ENCODE measurements at places on chromosomes 6 and 20.

DNA sequence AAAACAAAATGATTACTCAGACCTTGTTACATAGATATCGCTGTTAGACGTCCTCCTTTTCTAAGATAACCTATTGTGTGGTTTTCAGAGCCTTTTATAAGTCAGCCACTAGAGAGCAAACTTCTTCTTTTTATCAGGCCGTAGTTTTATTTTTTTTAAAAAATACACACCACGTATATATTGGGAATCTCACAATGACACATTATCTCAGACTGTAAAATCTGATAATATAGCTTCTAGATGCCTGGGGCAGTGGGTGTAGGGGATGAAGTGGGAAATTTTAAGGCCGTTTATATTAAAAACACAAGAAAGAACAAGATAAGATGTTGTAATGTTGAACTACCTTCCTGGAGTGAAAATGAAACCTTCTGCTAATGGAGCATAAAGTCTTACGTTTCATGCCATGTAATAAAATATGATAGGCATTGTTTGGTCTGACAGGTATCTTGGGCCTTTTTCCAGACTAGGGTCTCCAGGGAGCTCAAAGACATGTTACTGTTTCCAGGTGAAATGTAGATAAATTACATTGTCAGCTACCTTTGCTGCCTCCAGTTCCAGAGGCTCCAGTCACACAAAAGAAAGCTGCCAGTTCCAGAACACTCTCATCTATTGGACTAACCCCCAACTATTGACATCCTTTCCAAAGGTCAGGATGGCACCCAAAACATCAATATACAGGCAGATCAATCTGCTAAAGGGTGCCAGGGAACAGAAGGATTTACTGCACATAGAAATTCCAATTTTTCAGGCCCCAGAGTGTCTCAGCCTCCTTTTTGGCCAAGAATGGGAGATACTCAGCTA lies 130.2 kb upstream of the AKIRIN2 start:
- no peak for DNase-seq

DNA sequence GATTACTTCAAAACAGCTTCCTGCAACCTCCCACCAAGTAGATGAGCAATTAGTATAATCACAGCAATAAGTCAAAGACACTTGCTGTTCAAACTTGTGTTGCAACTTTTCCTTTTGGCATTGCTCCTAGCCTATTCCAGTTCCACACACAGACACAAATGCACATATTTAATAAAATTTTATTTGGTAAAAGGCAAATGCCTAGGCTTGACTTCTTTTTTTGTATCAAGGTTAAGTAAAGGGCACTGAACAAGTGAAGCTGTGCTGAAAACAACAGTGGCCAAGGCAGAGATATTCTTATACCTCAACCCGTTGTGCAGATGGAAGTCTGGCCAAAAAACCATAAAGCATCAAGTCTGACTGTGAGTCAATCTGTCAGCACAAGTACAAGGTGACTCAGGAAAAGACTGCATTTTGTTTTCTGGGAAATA lies 708.4 kb upstream of the CITED2 start:
- DNase-seq: no peak

GRCh38 chr6:148472171-148473105 lies 129.8 kb downstream of the SASH1 start:
- no peak for DNase-seq

DNA sequence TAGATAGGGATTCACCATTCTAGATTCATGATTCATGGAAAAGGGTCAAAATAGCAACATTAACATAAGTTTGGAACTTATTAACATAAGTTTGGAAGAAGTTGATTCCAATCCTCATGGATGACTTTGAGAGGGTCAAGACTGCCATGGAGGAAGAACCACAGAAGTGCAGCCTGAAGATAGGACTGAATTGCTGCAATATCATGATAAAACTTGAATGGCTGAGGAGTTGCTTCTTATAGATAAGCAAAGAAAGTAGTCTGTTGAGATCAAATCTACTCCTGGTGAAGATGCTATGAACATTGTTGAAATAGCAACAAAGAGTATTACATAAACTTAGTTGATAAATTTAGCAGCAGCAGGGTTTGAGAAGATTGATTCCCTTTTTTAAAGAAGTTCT lies 62.2 kb downstream of the GMDS start:
- no peak for DNase-seq

DNA sequence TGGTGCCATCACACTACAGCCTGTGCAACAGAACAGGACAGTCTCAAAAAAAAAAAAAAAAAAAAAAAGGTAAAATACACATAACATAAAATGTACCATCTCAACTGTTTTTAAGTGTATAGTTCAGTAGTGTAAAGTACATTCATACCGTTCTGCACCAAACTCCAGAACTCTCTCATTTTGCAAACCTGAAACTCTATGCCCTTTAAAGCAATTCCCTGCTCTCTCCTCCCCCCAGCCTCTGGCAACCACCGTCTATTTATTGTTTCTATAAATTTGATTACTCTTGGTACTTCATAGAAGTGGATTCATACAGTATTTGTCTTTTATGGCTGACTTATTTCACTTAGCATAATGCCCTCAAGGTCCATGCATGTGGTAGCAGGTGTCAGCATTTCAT lies 12.9 kb downstream of the RIPOR2 start:
- no peak for DNase-seq

DNA sequence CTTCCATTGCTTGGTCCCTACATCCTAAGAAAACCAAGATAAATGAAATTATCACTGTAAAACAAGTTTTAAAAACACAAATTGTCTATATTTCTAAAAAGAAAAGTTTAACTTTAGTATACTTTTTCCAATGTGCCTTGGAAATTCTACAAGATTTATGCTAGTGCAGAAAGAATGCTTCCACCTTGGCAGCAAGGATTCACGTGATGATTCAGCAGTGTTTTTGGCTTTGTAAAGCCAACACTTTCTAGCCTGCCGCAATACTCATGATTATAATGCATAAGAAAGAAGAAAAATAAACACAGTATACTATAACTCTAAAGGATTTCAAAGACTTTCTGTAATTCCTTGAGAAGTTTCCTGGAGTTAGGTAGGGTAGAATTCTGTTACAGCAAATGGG lies 442.7 kb downstream of the TENT5A start:
- no peak for DNase-seq

- DNase-seq: no peak
Measured at GRCh38 chr20:57751411-57751810, 41.6 kb upstream of the PMEPA1 start.

- no peak for DNase-seq
Measured at GRCh38 chr6:12594530-12594893, 122.1 kb upstream of the PHACTR1 start.

DNA sequence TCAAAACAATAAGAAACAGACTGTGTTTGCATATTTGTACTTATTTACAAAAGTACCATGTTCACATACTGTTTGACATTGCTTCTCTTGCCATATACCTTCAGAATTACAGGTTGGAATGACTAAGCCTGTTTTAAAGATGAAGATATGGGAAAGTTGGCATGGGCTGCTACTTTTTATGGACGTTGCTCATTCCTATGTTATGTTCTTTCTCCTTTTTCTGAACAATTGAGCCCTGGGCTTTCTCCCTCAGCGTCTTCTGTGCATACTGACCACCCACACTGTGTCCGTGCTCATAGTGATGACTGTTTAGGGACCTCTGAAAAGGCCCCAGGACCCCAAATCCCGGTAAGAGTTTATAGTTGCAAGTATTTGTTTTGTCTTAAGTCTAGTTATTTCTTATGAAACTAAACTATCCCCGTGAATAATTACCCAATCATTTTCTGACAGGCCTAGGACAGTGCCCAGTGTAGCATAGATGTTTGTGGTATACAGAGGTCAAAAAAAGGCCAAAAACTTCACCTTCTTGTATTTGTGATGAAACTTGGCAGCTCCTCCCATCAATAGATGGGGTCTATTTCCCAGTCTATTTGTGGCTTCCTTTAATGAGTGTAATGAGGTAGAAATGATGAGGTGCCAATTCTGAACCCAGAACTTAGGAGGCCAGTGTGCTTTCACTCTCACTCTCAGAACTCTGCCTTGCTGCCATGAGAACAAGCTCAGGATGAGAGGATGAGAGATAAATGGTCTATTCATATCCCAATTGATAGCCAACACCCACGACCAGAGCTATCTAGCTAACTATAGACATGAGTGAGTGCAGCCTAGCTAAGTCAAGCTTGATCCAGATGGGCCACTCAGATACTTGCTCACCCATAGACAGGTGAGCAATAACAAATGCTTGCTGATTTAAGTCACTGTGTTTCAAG lies 40.9 kb downstream of the GSTA4 start:
- no peak for DNase-seq

DNA sequence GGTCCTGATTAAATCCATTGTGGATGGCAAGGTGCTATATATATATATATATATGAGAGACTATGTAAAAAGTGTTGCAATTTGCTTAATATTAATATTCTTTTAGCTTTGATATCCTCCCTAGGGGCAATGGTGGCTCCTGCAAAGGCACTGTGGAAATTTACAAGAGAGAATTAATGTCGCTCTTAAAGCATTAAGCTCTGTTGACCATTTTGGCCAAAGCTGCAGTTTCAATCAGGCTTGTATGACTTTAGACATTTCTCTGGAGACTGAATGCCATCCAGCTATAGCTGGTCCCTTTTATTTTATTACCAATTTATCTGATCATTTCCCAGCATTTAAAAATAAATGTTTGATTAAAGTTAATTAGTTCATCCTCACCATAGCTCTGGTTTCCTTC lies 155.3 kb downstream of the JARID2 start:
- DNase-seq: no peak

DNA sequence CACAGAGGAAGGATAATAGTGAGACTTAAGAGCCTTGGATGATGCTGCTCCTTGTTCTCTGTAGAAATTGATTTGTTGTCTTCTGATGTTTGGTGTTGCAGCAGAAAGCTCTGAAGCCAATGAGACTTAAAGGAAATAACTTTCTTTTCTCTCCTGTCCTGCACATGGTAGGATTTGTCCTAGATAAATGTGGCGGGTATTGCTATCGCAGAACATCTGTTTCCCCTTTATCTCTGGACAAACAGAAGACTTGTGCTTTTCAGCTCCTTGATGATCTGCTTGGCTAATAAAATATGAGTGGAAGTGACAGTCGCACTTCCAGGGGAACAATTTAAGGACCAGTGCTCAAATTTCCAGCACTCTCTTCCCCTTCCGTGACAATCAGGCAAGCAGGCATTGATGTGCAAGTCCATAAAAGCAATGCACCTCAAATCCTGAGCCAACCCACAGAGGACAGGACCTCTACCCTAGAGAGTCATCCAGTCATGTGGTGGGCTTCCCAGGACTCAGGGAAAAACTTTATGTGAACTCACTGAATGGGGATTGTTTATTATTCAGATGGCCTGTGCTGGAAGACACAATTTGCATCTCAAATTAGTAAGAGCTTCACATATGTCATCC lies 9.9 kb upstream of the NCR2 start:
- no peak for DNase-seq

GRCh38 chr20:54485631-54486030 lies 10.2 kb downstream of the DOK5 start:
- DNase-seq: no peak

GRCh38 chr20:8073024-8073832 lies 53.7 kb upstream of the TMX4 start:
- DNase-seq: no peak

GRCh38 chr20:4299773-4300172 lies 284.4 kb upstream of the RNF24 start:
- no peak for DNase-seq

DNA sequence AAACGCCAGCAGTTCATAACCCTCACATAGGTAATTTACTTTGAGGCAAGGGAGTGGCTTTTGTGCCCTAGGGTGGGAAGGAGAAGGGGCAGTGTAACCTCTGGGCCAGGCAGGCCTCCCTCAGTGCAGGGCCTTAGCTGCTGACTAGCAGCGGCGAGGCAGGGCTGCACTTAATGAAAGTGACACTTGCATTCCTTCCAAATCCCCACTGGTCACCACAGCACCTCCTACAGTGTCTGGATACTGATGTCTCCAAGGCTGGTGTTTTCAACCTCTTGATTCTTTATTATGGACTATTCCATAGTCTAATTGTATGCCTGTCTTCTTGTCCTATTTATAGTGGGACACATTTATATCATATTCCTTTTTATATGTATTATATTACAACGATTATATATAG lies 152.7 kb downstream of the LY86 start:
- no peak for DNase-seq

- DNase-seq: no peak
Measured at GRCh38 chr6:21769405-21769861, 175.9 kb downstream of the SOX4 start.

DNA sequence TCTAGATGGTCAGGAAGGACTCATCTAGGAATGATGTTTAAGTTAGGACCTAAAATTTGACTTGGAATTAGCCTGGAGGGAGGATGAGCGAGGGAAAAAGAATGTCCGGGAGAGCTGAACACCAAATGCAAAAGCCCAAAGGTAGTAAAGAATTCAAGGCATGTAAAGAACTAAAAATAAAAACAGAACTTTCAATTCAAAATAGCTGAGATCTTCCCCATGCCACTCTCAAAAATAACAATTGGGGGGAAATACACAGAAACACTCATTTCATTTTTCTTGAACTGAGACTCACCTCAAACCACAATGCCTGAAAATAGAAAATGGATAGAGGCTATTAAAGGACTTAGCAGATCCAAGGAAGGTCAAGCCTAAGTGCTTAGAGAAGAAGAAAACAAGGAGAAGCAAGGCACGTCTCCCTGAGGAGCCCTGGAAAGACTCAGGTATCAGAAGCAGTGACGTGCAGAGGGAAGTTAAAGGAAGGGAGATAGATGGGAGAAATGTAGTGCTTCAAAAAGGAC lies 10.4 kb downstream of the PXT1 start:
- no peak for DNase-seq

DNA sequence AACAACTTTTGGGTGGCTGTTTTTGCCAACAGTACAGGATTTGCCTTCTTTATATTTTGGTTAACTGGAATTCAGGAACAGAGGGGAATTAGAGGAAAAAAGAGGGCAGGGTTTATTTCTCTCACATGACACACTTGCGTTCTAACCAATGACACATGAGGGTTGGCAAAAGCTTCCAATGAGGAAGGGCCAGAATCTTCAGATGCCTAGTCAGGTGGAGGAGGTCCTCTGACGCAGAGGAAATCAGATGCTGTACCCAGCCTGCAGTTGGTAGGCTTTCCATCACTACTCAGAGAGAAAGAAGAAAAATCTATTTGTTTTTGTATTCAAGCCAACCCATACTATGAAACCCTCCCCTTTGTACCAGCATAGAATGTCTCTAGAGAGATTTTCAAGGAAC lies 20.8 kb downstream of the TM9SF4 start:
- DNase-seq: no peak

GRCh38 chr6:111971866-111972532 lies 81.9 kb upstream of the CCN6 start:
- DNase-seq: no peak

GRCh38 chr6:129787816-129788215 lies 73.3 kb downstream of the TMEM244 start:
- DNase-seq: no peak

DNA sequence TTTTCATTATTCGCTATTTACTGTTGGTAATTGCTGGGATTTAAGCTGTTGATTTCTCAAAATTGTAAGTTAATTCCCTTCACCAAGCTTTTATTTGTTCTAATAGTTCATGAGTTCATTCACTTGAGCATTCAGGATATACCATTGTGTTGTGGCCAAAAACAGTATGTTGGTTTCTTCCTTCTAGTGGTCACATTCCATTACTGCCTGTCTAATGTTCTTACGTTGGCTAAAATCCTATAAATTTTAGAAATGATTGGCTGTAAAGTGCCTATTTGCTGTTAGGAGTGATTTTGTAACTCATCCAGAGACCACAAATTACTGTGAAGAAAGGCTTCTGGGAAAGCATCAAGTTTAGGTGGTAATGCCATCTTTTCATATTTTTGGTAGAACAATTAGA lies 76.3 kb downstream of the FARS2 start:
- DNase-seq: no peak

Data from frontal cortex (tissue), 4 donors.